SJSA1 (cell line): ENCODE measurements at places on chromosomes 11 and 22. TPM values are rescaled to one million over a fixed set of nuclear protein-coding genes. Genes with fewer than 3 reads are reported as not detected.

GRCh38 chr11:6397636-6398035 lies 7.4 kb downstream of the SMPD1 start:
- no peak for DNase-seq

The MRGPRF gene
- total RNA-seq: 25.8 and 27.4 TPM in 2 replicates

The CSNK1E gene
- total RNA-seq: 82.0 and 118 TPM in 2 replicates

The OR51T1 gene
- not detected in 2 replicates for total RNA-seq
